Neural crest cell (in vitro differentiated cells): ENCODE measurements at places on chromosomes 5 and 9.

- no peak for DNase-seq
Measured at GRCh38 chr9:128903871-128904620, 16.7 kb upstream of the PHYHD1 start.

GRCh38 chr5:164688437-164688836, 1183.0 kb downstream of the MAT2B start:
- no peak for DNase-seq

DNA sequence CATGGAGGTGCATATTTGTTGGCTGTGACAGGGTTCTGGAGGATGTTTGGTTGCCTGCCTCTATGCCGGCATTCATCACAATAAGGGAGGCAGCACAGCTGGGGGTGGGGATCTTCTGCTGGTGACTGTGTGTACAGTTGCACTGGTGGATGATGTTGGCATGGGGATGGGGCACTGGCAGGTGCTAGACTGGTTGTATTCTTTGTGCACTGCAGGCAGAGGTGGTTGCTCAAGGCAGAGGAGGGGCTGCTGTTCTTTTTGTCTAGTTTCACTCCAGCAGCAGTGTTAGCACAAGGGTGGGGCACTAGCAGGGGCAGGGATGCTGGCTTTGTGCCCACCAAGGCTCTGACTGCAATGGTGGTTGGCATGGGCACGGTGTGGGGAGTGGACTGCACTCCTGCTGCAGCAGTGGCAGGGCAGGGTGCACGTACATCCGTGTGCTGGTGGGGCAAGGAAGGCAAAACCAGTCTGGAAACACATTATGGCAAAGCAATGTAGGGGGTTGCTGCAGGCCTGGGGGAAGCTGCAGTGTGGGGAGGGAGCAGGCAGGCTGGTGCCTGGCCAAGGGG, 69.3 kb downstream of the ISOC1 start:
- no peak for DNase-seq

GRCh38 chr9:109391176-109391575, 70.3 kb upstream of the EPB41L4B start:
- no peak for DNase-seq

DNA sequence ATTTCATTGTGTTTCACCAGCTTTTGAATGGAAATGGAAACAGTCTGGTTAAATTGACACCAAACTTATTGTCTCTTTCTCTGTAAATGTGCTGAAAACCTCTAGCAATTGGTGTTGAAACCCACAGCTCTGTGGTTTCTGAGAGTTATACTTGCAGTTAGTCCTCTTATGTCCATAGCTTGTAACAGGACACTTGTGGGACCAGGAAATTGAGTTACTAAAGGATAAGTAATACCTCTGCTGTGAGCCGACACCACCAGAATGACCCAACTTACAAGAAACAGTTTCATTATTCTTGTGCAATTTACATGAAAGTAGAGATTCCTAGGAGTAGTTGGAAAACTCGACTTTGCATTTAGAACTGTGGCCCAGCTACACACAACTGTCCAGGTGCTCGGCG, 191.5 kb downstream of the CFAP90 start:
- DNase-seq = no peak

- no peak for DNase-seq
Measured at GRCh38 chr5:91092859-91093783, 290.0 kb downstream of the ARRDC3 start.

GRCh38 chr5:174589011-174589410, 135.4 kb upstream of the MSX2 start:
- DNase-seq = no peak

- no peak for DNase-seq
Measured at GRCh38 chr5:152259702-152260101, 145.4 kb downstream of the NMUR2 start.

GRCh38 chr5:133661389-133661788, 49.0 kb upstream of the FSTL4 start:
- DNase-seq = no peak

GRCh38 chr9:21559402-21560280, 77.5 kb upstream of the IFNE start:
- DNase-seq = peak; percentile 32

DNA sequence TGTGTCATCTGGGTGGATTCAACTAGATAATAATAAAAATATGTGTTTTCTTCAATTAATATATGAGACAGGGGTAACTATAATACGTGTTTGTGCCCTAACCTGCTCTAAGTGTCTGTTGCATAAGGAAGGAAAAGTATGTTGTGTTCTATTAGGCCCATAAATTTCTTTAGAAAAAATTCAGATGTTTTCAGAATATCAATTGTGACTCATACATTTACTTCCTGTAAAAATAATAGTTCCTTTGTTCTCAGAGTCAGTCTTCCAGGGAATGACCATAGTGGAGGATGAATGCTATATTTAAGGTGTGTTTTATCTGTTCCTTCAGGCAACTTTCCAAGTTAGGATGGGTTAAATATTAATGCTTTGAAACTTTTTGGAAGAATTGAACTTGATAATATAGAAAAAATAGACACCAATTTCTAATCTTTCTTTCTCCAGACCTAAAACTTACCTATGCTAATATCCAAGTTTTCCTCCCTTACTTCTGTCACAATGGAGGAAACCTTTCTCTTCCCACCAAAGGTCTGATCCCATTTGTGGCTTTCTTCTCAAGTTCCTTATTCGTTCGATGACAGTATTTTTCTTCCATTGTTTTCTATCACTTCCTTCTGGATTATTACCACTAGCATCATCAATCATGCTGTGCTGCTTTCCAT, 49.9 kb downstream of the ISL1 start:
- no peak for DNase-seq

DNA sequence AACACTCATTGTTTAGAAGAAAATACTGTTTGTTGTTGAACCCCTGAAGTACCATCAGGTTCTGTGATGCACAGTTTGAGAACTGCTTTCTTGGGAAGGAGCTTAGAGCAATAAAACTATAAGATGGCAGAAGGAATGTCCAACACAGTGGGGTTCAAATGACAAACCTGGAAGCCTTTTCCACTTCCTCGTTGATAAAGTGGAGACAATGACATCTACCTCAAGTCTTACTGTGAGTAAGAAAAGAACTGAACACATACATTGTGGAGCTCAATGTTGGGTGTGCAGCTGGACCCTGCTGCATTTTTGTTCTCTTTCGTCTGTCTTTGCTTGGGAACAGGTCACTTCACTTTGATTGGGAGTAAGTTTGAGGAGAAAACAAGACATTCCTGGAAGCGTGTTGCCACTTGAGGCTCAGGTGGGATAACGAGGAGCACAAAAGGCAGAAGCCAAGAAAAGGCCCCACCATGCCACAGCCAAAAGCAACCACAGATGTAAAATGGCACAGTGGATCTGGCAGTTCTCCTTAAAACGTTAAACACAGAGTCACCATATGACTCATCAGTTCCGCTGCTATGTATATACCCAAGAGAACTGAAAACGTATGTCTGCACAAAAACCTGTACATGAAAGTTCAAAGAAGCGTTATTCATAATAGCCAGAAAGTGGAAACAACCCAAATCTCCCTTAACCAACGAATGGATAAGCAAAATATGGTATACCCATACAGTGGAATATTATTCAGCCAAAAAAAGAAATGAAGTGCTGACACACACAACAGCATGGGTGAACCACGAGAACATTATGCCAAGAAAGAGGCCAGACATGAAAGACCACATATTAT, 42.9 kb upstream of the SUB1 start:
- DNase-seq = no peak

DNA sequence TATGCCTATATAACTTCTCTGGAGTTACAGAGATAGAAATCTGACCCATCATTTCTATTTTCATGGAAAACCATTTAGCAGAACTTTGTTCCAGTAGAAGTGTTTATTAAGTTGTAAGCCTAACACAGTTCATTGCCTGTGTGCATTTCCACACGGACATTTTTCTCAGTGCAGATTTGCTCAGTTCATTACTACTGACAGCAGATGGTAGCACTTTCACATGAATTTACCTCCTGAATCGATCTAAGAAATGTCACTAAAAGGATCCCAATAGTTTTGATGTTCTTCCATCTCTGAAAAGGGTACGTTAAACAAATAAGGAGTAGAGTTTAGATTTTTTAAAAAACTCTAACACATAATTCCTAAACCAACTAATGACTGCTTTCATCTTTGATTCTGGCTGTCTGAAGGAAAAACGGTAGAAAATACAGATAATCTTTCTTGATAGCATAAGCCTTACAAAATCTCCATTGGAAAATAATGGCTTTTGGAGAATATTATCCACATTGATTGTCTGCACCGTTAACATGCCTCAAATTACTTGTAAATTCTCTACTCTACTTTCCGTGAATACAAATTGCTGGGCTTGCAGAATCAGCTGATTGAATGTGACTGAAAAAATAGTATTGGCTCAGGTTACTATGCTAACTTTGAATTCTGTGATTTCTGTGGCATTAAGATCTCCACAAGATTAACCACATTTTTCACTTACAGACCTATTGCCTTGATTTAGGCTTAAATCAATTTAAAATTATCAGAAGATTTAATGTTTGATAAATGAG, 33.1 kb downstream of the RPS23 start:
- DNase-seq = no peak

DNA sequence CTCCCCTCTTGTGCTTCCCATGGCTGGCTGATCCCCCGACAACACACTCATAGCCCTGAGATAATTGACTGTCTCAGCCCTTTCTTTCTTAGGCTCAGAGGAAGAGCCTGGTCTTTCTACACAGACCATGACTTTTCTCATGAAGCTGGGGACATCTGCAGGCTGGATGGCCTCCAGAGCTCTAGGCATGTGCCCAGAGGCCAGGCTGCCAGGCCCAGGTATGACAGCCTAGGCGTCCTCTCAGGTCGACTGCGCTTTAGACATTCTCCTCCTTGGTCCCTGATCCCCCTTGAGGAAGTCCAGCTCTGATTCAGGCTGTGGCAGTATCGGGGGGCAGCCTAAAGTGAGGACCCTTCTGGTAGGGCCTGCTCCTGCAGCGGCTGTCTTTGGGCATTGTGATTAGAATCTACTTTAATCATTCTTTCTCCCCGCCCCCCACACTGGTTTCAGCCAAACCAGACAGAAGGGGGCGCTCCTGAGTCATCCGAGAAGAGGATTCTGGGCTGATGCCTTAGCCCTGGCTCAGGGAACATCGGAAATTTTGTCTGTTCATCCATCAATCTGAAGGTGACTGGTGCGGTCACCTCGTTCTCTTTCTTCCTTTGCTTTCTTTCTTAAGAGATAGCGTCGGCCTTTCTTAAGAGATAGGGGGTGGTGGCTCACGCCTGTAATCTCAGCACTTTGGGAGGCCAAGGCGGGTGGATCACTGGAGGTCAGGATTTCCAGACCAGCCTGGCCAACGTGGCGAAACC, 66.5 kb upstream of the HSPA9 start:
- DNase-seq = peak; percentile 96

GRCh38 chr9:130668659-130669058, 4.3 kb downstream of the PRDM12 start:
- no peak for DNase-seq

- no peak for DNase-seq
Measured at GRCh38 chr9:3760031-3760430, 234.2 kb upstream of the RFX3 start.

DNA sequence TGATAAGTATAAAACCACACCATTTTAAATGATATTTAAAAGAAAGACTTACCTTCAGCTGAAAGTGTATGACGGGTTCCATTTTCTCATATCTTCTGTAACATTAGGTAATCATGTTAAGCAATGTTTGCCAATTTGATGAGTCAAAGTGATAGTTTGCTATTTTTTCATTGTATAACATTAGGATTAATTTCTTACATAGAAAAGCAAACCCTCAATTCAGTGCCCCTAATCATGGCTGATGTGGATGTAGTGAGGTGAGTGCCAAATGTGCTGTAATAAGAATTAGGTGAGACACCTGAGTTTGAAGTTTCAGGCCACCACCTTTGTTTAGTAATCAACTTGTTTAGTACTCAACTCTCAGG, 68.0 kb downstream of the UNC13B start:
- no peak for DNase-seq

DNA sequence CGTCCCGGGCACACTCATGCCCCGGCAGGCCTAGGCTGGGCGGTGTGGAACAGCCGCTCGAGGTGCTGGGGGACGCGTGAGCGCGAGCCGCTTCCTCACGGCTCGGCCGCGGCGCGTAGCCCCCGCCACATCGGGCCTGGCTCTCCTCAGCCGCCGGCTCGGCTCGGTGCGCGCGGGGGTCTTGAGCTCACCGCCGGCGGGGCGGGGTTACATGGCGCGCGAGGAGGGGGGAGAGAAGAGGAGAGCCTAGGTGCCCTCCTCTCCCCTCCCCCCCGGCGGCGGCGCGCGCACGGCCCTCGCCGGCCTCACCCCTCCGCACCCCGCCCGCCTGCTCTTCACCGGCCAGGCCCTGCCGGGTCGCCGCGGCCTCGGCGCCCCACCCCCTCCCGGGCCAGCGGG, 7.7 kb downstream of the RANBP6 start:
- DNase-seq = peak; percentile 75

DNA sequence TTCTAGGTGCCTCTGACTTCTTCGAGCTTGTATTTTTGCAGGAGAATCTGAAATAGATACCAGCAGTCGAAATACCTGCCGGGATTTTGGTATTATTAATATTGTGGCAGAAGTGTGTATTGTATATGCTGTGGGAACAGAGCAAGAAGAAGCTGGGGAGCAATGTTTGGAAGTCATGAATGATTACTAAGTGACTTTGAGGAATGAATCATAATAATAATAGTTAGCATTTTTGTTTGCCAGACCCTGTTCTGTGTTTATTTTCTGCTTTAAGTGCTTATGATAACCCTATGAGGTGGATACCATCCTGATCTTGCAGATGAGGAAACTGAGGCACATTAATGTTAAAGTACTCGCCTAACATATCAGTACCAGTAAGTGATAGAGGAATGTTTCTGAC, 32.4 kb downstream of the RAB24 start:
- no peak for DNase-seq

- DNase-seq = no peak
Measured at GRCh38 chr9:125272697-125273096, 11.1 kb downstream of the GAPVD1 start.

- no peak for DNase-seq
Measured at GRCh38 chr5:58327289-58327688, 132.6 kb downstream of the PLK2 start.
